Thyroid gland (tissue), 4 donors: ENCODE measurements at places on chromosomes 16 and 17. TPM values are rescaled to one million over a fixed set of nuclear protein-coding genes. Genes with fewer than 3 reads are reported as not detected.

GRCh38 chr17:51463353-51463752 is 203.0 kb downstream of the UTP18 start:
- H3K4me3 ChIP-seq = no peak overlapping the region
- no peaks in the 10 kb centered on the region for H3K27me3 ChIP-seq
- H3K27ac ChIP-seq = no peak overlapping the region
- H3K4me1 ChIP-seq = no peaks in the 10 kb centered on the region

- H3K36me3 ChIP-seq = no peaks in the 10 kb centered on the region
- H3K27me3 ChIP-seq = no peaks in the 10 kb centered on the region
- no peak overlapping the region for H3K4me3 ChIP-seq
- H3K4me1 ChIP-seq = no peaks in the 10 kb centered on the region
- no peak overlapping the region for H3K27ac ChIP-seq
Measured at GRCh38 chr16:82833378-82833993, 206.7 kb downstream of the CDH13 start.

DNA sequence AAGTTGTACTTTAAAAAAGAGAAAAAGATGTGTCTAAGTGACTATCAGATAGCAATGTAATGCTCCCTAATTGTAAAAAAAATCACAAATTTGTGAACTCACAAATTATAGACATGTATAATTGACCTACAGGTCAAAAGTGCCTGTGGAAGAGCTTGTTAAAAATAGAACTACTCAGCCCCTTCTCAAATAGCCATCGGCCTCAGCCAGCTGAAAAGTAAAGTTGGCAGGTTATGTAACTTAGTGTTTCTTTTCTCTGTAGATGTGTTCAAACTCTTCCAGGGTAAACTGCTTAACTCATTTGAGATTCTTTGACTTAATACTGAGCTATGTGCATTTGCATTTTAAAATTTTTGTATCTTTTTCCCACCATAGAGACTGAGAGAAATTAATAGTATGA is 13.3 kb downstream of the AKTIP start:
- H3K27ac ChIP-seq = no peak overlapping the region
- no peak for DNase-seq
- peaks cover 33% of the 10 kb centered on the region for H3K36me3 ChIP-seq

DNA sequence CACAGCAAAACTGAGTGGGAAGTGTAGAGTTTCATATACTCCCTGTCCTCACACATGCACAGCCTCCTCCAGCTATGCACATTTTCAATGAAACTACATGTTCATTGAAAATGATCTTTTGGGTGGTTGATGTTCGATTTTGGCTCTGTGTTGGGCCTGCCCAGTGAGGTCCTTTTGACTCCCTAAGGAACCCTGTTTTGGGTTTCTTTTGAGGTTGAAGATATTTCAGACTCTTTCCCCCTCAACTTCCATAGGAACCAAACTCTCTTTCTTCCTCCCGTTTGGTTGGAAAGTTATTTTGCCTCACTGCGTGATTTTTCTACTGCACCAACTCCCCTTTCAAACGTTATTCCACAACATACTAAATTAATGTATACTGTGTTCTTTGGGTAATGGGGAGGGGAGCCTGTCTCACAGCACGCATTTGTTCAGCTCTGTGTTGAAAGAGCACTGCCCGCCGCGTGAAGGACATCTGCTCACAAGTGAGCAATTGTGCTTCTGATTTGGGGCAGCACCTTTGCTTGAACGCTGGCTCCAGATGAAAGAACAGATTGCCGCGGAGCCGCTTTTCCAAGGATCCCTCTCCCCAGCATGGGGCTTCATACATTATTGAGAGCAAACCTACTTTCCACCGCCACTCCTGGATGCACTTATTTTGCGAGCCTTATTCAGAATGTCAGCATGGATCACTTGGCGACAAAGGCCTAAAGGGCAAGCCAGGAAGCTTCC is 385.9 kb downstream of the WWOX start:
- no peak overlapping the region for H3K4me3 ChIP-seq
- H3K27me3 ChIP-seq = no peaks in the 10 kb centered on the region
- H3K4me1 ChIP-seq = peaks cover 5% of the 10 kb centered on the region
- no peak overlapping the region for H3K27ac ChIP-seq
- DNase-seq = no peak
- no peaks in the 10 kb centered on the region for H3K36me3 ChIP-seq

DNA sequence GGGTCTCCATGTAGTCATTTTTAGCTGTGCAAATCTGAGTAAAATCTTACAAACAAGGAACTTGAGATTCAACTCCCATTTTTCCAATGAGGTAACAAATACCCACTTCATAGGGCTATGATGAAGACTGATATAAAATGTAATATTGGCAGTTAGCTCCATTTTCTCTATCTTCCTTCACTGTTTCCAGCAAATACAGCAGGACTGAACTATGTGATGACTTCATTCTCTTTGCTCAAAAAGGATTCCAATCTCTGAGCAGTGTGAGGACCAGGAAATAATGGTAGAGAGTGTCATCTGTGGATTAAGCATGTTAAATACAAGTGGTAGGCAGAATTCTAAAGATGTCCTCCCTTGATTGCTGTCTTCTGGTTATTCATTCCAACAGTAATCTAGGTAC is 18.3 kb downstream of the RND2 start:
- DNase-seq = no peak
- H3K27me3 ChIP-seq = no peaks in the 10 kb centered on the region
- H3K36me3 ChIP-seq = no peaks in the 10 kb centered on the region
- no peak overlapping the region for H3K27ac ChIP-seq
- no peak overlapping the region for H3K4me3 ChIP-seq
- H3K4me1 ChIP-seq = no peaks in the 10 kb centered on the region

- no peak overlapping the region for H3K27ac ChIP-seq
- no peak overlapping the region for H3K4me3 ChIP-seq
- no peaks in the 10 kb centered on the region for H3K27me3 ChIP-seq
- DNase-seq = no peak
Measured at GRCh38 chr17:6780886-6781285, 4.9 kb downstream of the FBXO39 start.

- no peaks in the 10 kb centered on the region for H3K36me3 ChIP-seq
- no peaks in the 10 kb centered on the region for H3K4me1 ChIP-seq
- H3K27me3 ChIP-seq = no peaks in the 10 kb centered on the region
- no peak overlapping the region for H3K27ac ChIP-seq
Measured at GRCh38 chr17:57388131-57388725, 131.9 kb downstream of the MSI2 start.

Gene TMEM100
- 3.8 TPM for total RNA-seq

Gene SCARF1
- 32.4 TPM for total RNA-seq
